ENCODE measurements at places on chromosomes 13 and 19. TPM values are rescaled to one million over a fixed set of nuclear protein-coding genes. Genes with fewer than 3 reads are reported as not detected.

DNA sequence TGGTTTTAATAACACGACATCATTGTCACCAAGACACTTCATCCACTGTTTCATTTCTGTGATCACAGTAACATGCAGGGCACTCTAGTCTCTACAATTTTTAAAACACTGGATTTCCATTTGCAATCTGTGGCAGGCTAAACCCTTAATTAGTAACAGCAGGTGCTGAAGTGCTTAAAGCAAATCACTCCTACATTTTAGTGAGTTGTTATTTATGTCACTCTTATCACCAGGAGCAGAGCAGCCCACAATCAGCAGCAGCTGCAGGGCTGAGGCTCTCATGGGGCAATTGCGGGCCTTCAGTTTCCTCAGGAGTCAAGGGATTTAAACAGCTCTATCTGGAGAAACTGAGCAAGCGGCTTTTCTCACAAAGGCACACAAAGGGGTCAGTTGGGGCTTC lies 1.6 kb downstream of the SOHLH2 start:
- DNase-seq, result no peak

- no peak for DNase-seq
These were observed 868.9 kb upstream of the SLC10A2 start for GRCh38 chr13:103935117-103935516.

SLITRK1 gene
- total RNA-seq, result 0.36 TPM

KIR2DL1 gene
- not detected for total RNA-seq

DNA sequence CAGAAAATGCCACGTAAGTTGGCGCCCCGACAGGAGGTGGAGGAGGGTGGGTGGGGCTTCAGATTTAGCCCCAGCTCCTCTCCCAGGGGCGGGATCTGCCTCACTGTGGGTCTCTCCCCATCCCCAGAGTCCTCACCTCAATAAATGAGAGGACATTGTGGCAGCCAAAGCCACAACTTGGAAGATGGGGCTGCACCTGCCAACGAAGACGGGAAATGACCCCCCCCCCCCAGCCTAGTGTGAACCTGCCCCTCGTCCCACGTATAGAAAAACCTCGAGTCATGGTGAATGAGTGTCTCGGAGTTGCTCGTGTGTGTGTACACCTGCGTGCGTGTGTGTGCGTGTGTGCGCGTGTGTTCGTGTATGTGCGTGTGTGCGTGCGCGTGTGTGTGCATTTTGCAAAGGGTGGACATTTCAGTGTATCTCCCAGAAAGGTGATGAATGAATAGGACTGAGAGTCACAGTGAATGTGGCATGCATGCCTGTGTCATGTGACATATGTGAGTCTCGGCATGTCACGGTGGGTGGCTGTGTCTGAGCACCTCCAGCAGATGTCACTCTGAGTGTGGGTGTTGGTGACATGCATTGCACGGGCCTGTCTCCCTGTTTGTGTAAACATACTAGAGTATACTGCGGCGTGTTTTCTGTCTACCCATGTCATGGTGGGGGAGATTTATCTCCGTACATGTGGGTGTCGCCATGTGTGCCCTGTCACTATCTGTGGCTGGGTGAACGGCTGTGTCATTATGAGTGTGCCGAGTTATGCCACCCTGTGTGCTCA lies 1.5 kb upstream of the TRAPPC5 start:
- no peak for DNase-seq

DNA sequence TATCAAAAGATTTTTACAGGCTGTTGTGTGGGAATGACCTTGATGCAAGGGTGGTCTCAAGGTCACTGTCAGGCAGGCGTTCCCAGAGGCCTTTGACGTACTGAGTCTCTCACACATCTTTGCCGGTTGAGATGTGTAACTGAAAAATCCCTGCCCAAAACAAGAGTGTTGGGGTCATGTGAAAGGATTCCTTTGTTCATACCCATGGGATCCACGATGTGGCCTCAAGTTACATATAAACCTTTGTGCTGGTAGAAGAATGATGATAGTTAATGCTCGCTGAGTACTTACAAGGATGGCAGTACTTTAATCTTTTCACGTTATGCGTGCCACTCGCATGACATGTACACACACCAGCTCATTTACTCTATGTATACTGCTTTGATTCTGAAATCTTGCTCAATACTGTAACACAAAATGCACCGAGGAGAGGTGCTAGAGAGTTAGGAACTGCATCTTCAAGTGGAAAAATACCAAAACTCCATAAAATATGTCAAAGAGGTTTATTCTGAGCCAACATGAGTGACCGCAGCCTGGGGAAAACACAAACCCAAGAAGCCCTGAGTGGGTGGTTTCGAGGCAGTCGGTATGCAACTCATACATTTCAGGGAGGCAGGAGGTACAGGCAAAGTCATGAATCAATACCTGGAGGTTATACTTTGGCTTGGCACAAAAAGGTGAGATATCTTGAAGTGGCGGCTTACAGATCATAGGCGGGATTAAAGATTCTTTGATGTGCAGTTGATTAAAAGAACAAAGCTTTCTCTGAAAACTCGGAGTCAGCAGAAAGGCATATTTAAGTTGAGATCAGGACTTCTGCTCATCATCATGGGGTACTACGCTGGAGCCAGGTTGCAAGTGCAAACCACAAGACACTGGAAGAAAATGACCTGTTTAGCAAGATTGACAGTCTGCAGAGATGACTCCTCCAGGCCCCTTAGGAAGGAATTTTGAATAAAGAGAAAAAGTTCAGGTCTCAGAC lies 87.4 kb upstream of the ARHGEF7 start:
- no peak for DNase-seq

- DNase-seq, result no peak
These were observed 848.7 kb upstream of the MIR17HG start for GRCh38 chr13:90498816-90499215.

DNA sequence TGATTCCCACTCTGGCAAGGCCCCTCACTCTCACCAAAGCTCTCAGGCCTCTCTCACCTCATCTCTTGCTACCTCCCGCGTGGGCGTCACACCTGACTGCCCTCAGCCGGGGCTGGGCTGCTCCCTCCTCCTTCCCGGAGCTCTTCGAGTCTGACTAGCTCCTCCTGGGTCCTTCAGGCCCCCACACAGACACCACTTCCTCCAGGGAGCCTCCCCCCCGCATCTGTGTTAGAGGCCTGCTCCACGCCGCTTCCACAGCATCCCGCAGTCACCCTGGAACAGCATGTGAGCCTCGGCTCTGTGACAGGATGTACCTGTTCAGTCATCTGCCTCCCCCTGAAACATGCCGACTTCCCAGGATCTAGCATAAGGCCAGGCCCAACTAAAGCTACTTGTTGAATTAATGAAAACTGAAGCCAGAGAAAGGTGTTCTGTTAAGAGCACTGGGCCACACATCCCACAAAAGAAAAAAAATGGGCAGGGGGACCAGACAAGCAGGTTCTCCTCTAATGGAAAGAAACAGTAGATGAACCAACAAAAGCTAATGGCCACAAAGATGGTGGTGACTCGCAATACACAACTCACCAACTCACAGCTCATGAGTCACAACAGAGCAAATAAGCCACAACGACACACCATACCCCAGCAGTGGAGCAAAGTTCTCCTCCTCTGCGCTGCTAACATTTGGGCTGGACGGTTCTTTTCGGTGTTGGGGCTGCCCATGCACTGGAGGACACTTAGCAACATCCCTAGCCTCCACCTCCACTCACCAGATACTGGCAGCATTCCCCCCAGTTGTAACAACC lies 3.0 kb downstream of the PPP6R1 start:
- DNase-seq, result no peak

DNA sequence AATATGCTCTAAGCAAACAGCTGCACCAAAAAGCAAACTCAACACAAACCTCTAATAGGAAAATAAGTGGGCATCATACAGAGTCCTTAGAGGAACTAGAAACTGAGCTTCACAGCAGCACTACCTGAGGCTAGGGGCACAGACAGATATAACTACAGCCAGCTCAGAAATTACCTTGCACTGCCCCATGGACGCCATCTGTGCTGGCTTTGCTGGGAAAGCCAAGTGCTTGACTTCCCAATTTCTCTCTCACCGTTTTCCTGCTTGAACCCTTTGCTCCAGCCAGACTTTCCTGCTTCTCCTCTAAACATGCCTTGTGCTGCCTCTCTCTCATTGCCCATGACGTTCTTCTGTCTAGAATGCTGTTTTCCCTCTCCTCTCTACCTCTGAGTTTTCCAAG lies 29.3 kb downstream of the MTUS2 start:
- no peak for DNase-seq

HCST gene
- total RNA-seq, result not detected

- DNase-seq, result no peak
These were observed 865 bp downstream of the ZNF382 start for GRCh38 chr19:36605877-36606478.

DNA sequence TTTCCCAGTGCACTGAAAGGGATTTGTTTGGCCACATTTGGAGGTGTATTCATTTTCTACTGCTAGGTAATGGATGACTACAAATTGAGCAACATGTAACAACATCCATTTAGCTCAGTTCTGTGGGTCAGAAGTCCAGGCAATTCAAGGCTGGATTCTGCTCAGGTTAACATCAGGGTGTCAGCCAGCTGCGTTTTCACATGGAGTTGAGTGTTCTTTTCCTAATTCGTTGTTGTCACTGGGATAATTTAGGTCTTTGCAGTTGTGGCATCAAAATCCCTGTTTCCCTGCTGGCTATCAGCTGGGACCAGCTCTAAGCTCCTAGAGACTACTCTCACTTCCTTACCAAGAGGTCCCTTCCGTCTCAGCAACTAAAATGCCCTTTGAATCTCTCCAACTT lies 25.4 kb downstream of the MIR17HG start:
- no peak for DNase-seq

SLC17A7 gene
- not detected for total RNA-seq

OR7C1 gene
- total RNA-seq, result under 0.01 TPM

- no peak for DNase-seq
These were observed 1210.1 kb downstream of the DIAPH3 start for GRCh38 chr13:58953638-58954037.

- DNase-seq, result no peak
These were observed 809 bp upstream of the B9D2 start for GRCh38 chr19:41364524-41365391.

- no peak for DNase-seq
These were observed at the start of gene TUBA3C for GRCh38 chr13:19181621-19182485. Gene TUBA3C (minus strand): TSS chr13:19181824. CDS start chr13:19181747, 77 bp downstream.

DNA sequence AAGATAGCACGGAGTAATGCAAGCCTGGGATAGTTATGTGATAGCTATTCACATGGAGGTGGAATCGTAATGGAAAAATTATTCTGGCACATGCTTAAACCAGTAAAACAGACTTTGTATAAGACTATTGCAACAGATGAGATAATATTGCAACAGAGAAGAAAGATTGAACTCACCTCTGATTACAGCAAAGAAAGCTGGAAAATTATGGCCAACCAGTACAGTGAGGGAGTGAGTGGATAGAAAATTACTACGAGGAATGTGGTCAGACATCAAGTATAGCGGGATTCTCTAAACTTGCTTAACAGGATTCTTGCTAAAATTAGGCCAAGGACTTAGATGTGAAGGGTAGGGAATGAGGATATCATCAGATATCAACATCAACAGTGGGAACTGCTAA lies 397.6 kb upstream of the KLHL1 start:
- no peak for DNase-seq

DNA sequence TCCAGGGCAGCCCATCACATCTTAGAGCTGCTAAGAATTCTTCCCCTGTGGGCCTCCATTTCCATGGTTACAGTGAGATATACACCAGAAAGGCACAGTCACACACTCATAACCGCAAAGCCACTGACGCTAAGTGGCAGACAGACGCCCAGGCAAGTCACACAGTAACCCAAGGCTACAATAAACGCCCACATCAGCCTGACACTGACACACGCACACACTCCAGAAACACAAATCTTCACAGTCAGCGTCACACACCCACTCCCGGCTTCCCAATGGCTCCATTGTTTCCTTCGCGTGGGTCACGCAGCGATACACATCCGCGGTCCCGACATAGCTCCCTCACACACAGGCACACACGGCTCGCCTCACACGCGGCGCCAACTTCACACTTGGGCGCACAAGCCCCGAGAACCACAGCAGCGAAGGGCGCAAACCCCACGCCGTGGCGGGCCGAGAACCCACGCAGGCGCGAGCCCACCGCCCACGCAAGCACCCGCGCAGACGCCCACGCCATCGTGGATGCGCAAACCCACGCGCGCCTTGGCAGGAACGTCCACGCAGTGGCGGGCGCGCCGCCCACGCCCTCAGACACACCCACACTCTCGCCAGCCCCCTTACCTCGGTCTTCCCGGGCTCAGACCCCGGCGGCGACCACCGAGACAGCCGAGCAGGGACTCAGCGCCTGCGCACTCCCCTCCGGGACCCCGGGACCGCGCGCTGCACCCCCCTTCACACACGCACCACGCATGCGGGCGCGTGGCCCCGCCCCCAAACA lies at the start of gene ZNF667:
TSS of gene ZNF667 (minus strand) at position 695 of the 778 bp plus-strand sequence. CDS start 14,975 bp downstream, outside the sequence.
- no peak for DNase-seq

- no peak for DNase-seq
These were observed 4.9 kb downstream of the ZNF878 start for GRCh38 chr19:12047868-12048267.

DNA sequence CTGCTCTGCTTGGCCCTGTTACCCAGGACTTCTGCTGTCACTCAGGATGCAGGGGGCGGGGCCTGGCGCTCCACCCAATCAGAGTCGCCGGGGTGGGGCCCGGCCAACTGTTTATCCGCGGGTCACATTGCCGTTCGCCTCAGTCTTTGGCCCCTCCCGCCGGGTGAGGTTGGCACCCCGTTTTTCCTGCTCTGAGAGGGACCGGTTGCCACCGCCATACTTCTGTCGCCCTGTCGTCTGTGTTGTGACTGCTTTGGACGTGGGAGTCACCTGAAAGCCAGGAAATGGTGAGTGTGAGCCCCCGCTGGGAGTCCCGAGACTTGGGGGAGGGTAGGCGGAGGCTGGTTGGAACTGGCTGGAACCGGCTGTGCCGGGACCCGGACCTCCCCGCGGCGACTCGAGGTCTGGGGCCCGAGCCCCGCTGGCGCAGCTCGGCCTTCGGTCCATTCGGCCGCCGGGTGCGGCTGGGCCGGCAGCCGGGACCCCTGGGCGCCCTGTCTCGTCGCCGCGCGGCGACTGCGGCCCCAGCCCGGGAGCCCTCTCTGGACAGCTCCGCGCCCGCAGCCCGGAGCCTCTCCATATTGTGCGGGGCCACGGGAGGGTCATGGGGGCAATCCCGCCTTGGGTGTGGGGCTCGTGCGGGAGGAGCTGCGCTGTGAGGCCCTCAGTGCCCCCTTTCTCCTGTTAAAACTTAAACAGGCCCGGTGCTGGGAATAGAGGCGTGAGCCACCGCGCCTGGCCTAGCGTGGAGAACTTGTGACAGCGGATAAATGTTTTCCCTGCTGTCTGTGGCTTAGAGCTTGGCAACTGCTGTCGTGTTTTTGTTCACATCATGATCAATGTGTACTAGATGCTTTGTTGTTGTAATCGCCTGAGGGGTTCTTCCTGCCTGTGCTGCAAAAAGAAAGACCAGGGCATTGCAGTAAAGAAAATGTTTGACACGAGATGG lies at the start of gene ZNF844:
TSS of gene ZNF844 (plus strand) at position 142 of the 949 bp plus-strand sequence. CDS start at position 285, 143 bp downstream.
- peak; percentile 98 for DNase-seq

- DNase-seq, result peak; percentile 85
These were observed at the start of gene AKT2 for GRCh38 chr19:40284501-40285352. Gene AKT2 (minus strand): TSS chr19:40285345. CDS start chr19:40265267, 20,078 bp downstream.

DNA sequence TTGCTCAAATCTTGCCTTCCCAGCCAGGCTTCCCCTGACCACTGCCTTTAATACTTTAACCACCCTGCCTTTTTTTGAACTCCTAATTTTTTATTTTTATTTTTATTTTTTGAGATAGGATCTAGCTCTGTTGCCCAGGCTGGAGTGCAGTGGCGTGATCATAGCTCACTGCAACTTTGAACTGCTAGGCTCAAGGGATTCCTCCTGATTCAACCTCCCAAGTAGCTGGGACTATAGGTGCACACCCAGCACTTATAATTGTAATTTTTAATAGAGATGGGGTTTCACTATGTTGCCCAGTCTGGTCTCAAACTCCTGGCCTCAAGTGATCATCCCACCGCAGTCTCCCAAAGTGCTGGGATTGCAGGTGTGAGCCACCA lies 21.7 kb upstream of the FBXO27 start:
- no peak for DNase-seq
